AG09319 (cell line): ENCODE measurements at places on chromosomes 4 and X.

DNA sequence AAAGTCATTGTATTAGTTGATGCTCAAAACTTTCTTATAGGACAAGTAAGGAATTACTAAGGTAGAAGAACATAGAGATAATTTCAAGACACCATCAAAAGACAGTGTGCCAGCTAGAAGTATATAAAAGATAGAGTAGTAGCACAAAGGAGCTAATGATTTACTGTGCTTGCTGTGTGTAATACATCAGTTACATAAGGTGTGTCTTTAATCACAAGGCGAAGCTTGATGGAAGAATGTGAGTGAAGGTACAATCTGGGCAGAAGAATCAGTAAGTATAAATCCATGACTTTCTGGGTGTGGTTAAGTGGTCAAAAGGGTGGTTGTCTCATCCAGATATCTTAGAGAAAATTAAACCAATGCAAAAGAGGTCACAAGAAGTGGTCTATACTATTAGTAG, 95.1 kb upstream of the BOD1L1 start:
- no peak for DNase-seq

- DNase-seq, result no peak
Measured at GRCh38 chr4:150181536-150181935, 103.3 kb downstream of the DCLK2 start.

- DNase-seq, result no peak
Measured at GRCh38 chrX:116009346-116009745, 161.2 kb upstream of the AGTR2 start.

DNA sequence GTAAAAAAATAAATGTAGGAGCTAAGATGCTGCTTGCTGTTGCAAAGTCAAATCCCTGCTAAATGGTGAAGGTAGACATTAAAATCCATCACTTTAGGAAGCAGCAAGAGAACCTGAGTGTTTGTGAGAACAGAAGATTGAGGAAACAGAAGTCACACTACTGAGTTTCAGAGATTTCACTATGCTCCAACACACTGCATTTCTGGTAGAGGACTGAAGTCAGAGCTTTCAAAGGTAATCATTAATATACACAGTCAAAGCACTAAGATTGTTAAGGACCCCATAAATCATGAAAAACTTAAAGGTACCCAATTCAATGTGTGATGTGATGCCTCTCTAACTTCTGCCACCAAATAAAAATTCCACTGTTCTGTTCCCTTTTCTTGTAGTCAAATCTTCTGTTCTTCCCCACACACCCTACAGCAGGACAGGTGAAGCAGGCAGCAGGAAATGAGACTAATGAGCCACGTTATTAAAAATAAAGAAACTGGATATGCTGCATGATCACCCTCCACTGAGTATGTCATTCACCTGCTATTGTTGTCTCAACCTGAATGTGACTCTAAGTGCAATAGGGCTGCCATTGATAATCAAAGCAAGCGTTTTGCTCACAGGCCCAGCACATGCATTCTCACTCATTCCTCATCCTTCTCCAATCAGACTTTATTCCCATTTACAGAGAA, 28.9 kb upstream of the APELA start:
- no peak for DNase-seq

DNA sequence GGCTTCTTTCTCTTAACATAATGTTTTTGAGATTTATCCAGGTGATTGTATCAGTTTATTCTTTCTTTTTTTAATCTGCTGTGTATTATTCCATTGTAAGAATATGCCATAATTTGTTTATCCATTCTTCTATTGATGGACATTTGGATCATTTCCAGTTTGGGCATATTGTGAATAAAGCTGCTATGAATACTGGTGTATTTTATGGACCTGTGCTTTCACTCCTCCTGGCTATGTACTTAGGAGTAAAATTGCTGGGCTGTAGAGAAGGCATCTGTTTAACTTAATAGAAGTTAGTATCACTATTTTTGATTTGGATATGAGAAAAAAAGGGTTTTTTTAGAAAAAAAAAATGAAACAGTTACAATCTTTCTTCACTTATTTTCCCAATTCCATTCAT, 50.0 kb upstream of the FAM9C start:
- DNase-seq, result no peak

GRCh38 chrX:40278340-40279090, 180.8 kb upstream of the BCOR start:
- no peak for DNase-seq

DNA sequence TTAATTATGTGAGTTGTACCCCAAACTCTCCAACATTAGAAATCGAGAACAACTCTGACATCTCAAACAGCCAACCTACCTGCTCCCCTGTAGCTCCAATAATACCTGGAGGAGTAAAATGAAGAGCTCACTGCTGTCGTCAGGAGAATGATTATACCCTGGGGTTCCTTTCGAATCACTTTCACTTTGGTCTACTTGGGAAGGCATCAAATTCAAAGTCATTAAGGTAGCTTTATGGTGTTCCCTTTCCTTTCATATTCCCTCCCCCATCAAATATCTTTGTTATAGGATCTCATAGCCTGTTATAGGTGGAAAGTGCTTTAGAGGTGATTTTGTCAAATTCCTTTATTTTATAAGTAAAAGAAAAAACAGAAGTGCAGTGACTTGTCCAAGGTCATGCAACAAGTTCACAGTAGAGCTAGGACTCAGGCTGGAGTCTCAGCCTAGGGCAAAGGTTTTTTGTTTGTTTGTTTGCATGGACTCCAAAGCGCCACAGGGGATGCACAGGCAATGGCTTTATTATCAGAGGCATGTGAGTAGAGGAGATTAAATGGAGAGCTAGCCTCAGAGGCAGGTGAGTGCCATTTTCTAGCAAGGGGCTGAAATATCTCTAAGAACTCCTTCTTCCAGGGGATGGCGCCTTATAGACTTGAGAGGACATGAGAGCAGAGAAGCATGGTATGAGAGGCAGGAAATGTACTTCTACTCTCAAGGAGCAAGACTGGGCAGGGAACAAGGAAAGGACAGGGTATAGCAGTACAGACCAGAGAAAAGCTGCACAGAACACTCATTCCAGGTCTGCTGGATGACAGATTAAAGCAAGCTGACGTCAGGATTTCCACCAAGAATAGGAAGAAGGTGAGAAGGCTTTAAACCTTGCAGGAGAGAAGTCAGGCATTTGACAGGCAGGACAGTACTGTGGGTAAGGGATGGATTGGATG, 262.1 kb upstream of the GPC4 start:
- no peak for DNase-seq

DNA sequence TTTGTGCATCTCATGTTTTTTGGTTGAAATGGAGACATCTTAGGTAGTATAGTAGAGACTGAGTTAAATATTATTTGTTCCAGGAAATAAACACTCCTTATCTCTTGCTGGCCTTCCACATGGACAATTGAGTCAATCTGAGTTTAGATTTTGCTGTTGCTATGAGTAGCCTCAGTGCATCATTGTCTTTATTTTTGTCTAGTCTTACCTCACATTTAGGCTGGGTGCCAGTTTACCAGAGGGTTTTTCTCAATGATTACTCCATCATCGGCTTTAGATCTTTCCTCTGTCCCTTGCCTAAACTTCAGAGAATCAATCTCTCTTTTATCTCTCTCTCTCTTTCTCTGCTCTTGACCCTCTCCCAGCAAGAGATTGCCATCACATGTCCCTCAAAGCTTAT, 73.6 kb downstream of the GABRB1 start:
- no peak for DNase-seq

GRCh38 chrX:23483396-23483795, 148.7 kb downstream of the PTCHD1 start:
- DNase-seq, result no peak

DNA sequence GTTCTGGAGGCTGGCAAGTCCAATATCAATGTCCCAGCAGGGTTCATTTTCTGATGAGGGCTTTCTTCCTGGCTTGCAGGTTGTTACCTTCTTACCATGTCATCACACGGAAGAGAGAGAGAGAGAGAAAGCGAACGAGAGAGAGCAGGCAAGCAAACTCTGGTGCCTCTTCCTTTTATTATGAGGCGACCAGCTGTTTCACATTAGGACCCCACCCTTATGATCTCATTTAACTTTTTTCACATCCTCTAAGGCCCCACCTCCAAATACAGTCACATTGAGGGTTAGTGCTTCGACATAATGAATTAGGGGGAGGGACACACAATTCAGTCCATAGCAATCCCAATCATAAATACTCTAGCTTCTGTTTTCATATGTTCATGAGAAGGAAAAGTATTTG, 10.6 kb upstream of the GPR174 start:
- DNase-seq, result no peak

DNA sequence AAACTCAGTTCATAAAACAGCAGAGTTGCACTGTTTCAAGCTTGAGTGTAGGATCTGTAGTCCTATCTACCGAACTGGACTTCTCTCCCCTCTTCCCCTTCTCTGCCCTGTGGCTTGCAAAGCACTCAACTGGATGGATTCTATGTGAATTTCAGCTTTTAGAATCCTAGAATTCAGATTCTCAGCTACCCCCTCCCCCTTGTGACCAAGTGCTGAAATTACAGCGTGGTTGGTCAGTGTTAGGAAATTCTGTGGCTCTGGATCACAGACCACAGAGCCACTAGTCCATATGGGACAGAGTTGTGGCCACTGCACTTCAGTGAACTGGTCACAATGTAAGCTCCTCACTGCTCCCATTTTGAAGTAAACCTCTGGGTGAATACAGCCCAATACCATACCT, 64.6 kb upstream of the TRPC5 start:
- no peak for DNase-seq

DNA sequence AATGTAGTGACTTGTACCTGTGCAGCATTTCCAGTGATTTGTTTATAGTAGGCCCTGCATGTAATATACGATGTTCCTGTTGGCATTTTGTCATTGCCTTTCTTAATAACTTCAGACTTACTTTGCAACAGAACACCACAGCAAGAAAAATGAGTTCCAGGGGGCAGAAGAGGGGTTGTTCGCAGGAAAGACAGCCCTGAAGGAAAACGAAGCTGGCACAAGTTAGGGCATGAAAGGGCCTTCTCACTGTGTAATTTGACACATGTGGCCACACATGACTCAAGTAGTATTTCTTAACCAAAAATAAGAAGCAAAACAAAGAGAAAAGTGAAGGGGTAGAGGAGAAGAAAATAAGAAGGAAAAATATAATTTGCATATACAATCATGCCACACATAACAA, 265.8 kb upstream of the SMIM31 start:
- DNase-seq, result no peak

DNA sequence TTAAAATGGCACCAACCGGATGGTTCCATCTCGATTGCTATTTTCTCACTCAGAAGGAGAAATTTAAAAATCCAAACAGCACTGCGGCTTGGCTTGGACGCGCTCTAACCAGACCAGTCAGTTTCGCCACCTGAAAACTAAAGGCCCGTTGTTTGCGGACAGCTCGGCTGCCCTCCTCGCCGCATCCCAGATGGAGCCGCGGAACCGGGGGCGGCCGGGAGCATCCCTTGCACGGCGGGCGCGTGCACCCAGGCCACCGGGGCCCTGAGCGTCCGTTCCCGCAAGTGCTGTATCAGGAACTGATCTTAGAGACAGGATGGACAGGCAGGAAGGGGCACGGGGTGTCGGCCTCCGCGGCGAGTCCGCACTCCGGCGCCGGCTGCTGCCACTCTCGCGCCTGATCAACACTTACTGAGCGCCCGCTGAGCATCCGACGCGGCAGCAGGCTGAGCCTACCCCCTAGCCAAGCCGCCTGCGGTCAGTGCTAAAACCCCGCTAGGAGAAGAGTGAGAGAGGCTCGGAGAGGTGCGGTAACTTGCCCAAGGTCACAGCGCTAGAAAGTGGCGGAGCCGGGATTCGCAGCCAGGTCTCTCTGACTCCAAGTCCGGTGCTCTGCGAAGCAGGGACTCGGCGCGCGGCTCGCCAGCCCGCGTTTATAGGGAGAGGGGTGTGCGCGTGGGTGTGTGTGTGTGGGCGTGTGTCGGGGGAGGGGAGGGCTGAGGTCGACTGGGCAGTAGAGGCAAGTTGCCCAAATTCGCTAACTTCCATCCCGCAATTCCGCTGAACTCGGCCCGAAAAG, at the start of gene CITED1:
CITED1 (minus strand) TSS at position 629 of the 799 bp plus-strand sequence. CDS start 3,045 bp downstream, outside the sequence.
- DNase-seq, result no peak

GRCh38 chr4:176566769-176567168, 226.0 kb downstream of the VEGFC start:
- DNase-seq, result no peak

DNA sequence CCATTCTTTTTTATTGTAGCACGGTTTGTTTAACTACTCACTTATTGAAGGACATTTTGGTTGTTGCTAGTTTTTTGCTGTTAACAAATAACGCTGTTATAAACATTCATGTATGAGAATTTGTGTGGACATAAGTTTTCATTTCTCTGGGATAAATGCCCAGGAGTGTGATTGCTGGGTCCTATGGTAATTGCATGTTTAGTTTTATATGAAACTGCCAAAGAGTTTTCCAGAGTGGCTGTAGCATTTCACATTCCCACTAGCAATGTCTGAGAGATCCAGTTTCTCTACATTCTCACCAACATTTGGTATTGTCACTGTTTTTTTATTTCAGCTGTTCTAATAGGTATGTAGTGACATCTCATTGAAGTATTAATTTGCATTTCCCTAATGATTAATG, 66.8 kb downstream of the PLAC1 start:
- no peak for DNase-seq

- DNase-seq, result no peak
Measured at GRCh38 chr4:180578175-180578574, 1665.0 kb upstream of the TENM3 start.

GRCh38 chr4:87840149-87840548, 7.4 kb downstream of the MEPE start:
- no peak for DNase-seq

- DNase-seq, result no peak
Measured at GRCh38 chr4:141244419-141244818, 23.7 kb downstream of the ZNF330 start.

- DNase-seq, result no peak
Measured at GRCh38 chrX:31057291-31057690, 14.6 kb downstream of the FTHL17 start.

DNA sequence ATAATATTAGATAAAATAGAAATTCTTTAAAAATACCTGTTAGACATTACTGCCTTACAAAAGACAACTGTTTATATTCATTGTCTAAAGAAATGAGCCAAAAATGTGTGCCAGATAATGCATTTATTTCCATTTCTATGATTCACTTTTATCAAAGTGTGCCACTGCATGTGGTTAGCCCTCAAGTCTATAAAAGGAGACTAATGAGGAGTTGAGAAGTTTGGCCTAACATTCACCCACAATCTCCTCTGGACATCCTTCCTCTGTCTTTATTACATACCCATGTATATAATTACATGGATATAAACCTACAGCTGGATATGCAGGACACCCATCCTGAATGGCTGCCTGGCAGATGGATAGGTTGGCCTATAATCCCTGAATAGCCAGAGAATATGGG, 42.6 kb upstream of the PDE5A start:
- DNase-seq, result no peak

GRCh38 chrX:63754136-63754859, 30.7 kb downstream of the ARHGEF9 start:
- no peak for DNase-seq

DNA sequence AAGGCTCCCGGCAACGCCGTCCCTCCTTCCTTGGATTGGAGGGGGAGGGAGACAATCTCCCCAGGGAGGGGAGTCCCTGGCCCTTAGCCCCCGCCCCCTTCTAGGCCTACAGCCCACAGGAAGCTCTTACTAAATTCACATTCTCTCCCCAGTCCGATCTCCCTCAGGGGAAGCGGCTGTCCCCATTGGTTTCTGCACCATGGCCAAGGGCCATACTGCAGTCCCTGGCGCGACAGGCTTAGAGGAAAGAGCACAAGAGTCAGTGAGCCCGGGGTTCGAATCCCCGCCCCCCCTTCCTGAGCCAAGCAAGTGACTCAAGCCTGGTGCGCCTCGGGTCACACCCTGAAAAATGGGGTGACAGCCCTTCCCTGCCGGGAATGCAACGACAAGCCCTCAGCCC, 1.1 kb downstream of the ABLIM2 start:
- DNase-seq, result no peak
